ENCODE measurements at places on chromosomes 5 and 9.

DNA sequence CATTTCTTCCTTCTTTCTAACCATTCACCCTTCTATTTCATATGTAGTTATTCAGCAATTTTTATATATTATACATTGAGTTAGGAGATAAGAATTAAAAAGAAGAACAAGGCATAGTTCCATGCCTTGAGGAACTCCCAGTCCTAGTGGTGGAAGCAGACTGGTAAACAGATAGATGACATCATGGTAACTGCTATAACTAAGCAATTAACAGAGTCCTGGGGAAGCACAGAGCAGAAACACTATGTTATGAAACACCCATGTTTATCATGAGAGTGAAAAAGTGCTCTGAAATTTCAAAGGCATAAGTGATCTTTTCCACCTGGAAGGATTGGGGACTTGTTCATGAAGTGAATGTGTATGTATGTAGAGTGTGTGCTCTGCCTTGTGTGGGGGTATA, 14.6 kb downstream of the PAPPA start:
- DNase-seq = no peak

- no peak for DNase-seq
Observed at GRCh38 chr5:60055168-60055567, 161.6 kb upstream of the PDE4D start.

GRCh38 chr9:27750566-27750965, 177.3 kb upstream of the C9orf72 start:
- no peak for DNase-seq

DNA sequence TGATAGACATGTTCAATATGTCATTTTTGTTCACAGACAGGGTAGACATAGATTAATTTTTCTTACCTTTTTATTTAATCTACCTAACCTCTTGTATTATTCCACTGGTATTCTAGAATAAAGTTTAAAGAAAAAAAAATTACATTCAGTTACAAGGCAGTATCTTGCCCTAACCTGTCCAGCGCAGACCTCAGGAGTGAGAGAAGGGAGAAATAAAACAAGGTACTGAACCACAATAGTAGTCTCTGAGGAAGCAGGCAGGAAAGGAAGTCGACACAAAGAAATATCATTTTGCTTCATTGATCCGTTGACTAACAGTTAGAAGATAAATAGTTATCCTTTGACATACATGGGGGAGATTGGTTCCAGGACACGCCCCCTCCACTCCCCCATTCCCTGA, 12.5 kb upstream of the ADAMTSL1 start:
- DNase-seq = no peak

- DNase-seq = no peak
Observed at GRCh38 chr5:37494756-37495155, 115.6 kb downstream of the WDR70 start.
